Naive thymus-derived CD8-positive, alpha-beta T cell (primary cell): ENCODE measurements at places on chromosomes 16 and 17.

GRCh38 chr17:79116575-79117368 lies 42.1 kb downstream of the ENGASE start:
- H3K27ac ChIP-seq, result no peak overlapping the region
- H3K36me3 ChIP-seq, result no peaks in the 10 kb centered on the region
- peaks cover 8% of the 10 kb centered on the region for H3K27me3 ChIP-seq
- H3K4me3 ChIP-seq, result no peak overlapping the region
- no peak for DNase-seq
- no peaks in the 10 kb centered on the region for H3K4me1 ChIP-seq

GRCh38 chr17:50458270-50458669 lies 10.4 kb downstream of the CHAD start:
- no peak for DNase-seq
- H3K27ac ChIP-seq, result no peak overlapping the region
- H3K4me1 ChIP-seq, result no peaks in the 10 kb centered on the region
- H3K36me3 ChIP-seq, result no peaks in the 10 kb centered on the region

DNA sequence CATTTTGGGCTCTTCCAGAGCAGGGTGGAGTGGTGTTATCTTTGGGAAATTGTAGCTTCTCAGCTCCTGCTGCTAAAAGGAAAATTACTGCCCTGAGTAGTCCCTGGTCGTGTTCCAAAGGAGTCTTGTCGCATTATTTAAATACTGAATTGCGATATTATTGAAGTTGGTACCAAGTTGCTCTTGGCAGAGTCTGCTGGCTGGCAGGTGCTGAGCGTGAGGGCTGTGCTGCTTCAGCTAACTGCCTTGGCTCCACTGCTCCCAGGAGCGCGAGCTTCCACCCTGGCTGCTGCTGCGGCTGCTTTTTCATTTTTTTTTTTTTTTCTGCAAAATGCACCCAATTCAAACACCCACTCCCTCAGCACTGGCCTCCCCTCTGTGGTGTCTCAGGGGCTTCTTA lies 289.8 kb downstream of the MAF start:
- no peaks in the 10 kb centered on the region for H3K4me1 ChIP-seq
- H3K27me3 ChIP-seq, result peaks cover 9% of the 10 kb centered on the region
- no peak overlapping the region for H3K27ac ChIP-seq
- H3K36me3 ChIP-seq, result no peaks in the 10 kb centered on the region
- H3K4me3 ChIP-seq, result no peak overlapping the region

DNA sequence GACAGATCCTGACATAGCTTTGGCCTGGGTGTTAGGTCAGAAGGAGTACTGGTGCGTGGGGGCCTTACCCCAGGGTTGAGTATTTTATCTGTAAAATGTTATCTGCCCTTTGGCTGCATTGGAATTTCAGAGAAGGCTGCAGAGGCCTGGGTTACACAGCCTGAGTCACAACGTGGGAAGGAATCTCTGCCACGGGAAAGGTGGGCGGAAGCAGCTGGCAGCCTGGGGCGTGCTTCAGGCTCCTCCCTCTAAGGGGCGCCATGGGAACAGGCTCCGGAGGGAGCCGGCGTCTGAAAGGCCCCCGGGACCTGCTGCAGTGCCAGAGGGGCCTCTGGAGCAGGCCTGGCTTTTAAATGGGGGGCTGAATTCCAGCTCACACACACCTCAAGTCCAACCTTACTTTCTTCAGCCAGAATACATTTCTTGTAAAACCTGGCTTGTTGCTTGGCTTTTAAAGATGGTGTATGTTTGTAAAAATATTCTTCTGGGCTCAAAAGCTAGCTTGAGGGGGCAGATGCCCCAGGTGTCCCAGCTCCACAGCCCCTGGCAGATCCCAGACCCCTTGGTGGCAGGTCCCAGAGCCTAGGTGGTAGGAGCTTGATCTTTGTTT lies 142.2 kb downstream of the RAB11FIP4 start:
- H3K27me3 ChIP-seq, result no peaks in the 10 kb centered on the region
- H3K36me3 ChIP-seq, result no peaks in the 10 kb centered on the region
- DNase-seq, result no peak
- peaks cover 20% of the 10 kb centered on the region for H3K4me1 ChIP-seq

DNA sequence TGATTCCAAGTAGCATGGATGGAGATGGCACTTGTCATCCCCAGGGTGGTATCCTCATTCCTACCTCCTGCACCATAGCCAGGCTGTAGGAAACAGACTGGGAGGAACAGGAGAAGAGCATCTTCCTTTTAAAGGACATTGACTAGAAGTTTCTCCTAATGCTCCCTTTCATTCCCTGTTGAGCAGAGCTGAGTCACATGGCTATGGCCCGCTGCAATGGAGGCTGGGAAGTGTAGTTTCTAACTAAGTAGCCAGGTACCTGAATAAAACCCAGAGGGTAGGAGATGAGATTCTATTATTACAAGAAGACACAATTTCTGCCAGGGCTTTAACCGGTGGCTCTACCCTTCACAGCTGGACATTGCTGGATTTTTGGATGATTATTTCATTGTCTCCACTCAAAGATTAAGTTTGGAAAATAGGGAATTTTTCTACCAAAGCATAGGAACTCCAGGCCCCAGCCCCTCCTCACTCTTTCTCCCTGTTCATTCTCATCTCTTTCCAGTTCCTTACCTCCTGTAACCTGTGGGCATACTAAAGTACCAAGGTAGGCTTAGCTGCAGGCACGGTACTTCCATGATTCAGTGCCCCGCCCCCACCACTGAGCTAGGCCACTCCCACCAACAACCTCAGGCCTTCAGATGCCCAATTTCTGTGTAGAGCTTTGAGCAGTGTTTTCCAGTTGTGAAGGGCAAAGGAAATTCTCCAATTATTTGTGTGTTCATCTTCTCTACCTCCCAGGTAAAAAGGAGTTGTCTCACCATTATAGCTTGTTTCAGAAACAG lies 378.3 kb downstream of the CDH13 start:
- no peaks in the 10 kb centered on the region for H3K36me3 ChIP-seq
- H3K27me3 ChIP-seq, result peaks cover 16% of the 10 kb centered on the region
- no peak overlapping the region for H3K27ac ChIP-seq
- no peak overlapping the region for H3K4me3 ChIP-seq

DNA sequence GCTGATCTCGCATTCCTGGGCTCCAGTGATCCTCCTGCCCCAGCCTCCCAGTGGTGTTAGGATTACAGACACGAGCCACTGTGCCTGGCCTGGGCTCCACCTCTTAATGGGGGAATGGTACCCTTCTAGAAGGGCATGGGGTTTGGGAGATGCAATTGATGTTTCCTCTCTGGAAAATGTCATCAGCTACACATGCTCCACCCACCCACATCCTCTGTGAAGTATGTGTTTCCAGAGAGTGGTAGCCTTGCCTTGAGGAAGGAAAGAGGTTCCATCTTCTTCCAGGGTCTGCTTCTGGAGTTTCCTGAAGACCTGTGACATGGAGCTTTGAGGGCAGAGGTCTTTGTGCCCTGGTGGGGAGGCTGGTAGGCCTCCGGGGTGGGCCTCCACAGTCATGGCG lies 45.2 kb upstream of the GSE1 start:
- no peak for DNase-seq
- no peaks in the 10 kb centered on the region for H3K36me3 ChIP-seq
- peaks cover 88% of the 10 kb centered on the region for H3K4me1 ChIP-seq

- H3K4me1 ChIP-seq, result peaks cover 23% of the 10 kb centered on the region
- no peaks in the 10 kb centered on the region for H3K36me3 ChIP-seq
- H3K27me3 ChIP-seq, result no peaks in the 10 kb centered on the region
- peak within 1 kb of the TSS; percentile 98 for H3K27ac ChIP-seq
- peak; percentile 60 for DNase-seq
These were observed at the start of gene PRPSAP1 for GRCh38 chr17:76353599-76354316. Gene PRPSAP1 (minus strand): TSS chr17:76353916. CDS start chr17:76353703, 213 bp downstream.

GRCh38 chr16:66416939-66417700 lies 10.0 kb upstream of the BEAN1 start:
- peaks cover 9% of the 10 kb centered on the region for H3K27me3 ChIP-seq
- no peaks in the 10 kb centered on the region for H3K36me3 ChIP-seq
- H3K4me3 ChIP-seq, result no peak overlapping the region
- no peak for DNase-seq
- peaks cover 6% of the 10 kb centered on the region for H3K4me1 ChIP-seq

- no peak for DNase-seq
- H3K27me3 ChIP-seq, result no peaks in the 10 kb centered on the region
- H3K4me1 ChIP-seq, result peaks cover 29% of the 10 kb centered on the region
- H3K27ac ChIP-seq, result no peak overlapping the region
These were observed 42.0 kb downstream of the AXIN2 start for GRCh38 chr17:65519462-65519861.

- H3K27ac ChIP-seq, result peak overlapping the region; percentile 44
- H3K27me3 ChIP-seq, result no peaks in the 10 kb centered on the region
- DNase-seq, result no peak
These were observed 40.5 kb upstream of the ACSF3 start for GRCh38 chr16:89052890-89053724.

GRCh38 chr17:46737326-46737725 lies 81.2 kb downstream of the WNT3 start:
- no peak for DNase-seq
- H3K4me3 ChIP-seq, result no peak overlapping the region
- no peaks in the 10 kb centered on the region for H3K27me3 ChIP-seq
- no peaks in the 10 kb centered on the region for H3K4me1 ChIP-seq
- peaks cover 44% of the 10 kb centered on the region for H3K36me3 ChIP-seq
- no peak overlapping the region for H3K27ac ChIP-seq

- DNase-seq, result no peak
- H3K27ac ChIP-seq, result peak overlapping the region; percentile 83
- peaks cover 60% of the 10 kb centered on the region for H3K4me1 ChIP-seq
- no peaks in the 10 kb centered on the region for H3K27me3 ChIP-seq
- H3K4me3 ChIP-seq, result peak overlapping the region; percentile 89
These were observed 933 bp upstream of the ATXN7L3 start for GRCh38 chr17:44200478-44201155.

GRCh38 chr17:71869841-71870545 lies 250.8 kb upstream of the SOX9 start:
- H3K27ac ChIP-seq, result no peak overlapping the region
- no peak for DNase-seq
- H3K27me3 ChIP-seq, result no peaks in the 10 kb centered on the region
- H3K36me3 ChIP-seq, result no peaks in the 10 kb centered on the region

- no peak overlapping the region for H3K27ac ChIP-seq
- no peak overlapping the region for H3K4me3 ChIP-seq
- H3K36me3 ChIP-seq, result no peaks in the 10 kb centered on the region
- no peak for DNase-seq
- no peaks in the 10 kb centered on the region for H3K4me1 ChIP-seq
These were observed 1011.6 kb downstream of the KCNJ18 start for GRCh38 chr17:22703786-22704441.

- no peaks in the 10 kb centered on the region for H3K27me3 ChIP-seq
- DNase-seq, result no peak
- H3K36me3 ChIP-seq, result peaks cover 2% of the 10 kb centered on the region
- H3K27ac ChIP-seq, result no peak overlapping the region
These were observed 11.7 kb upstream of the MYH3 start for GRCh38 chr17:10668775-10669174.

- H3K4me1 ChIP-seq, result peaks cover 11% of the 10 kb centered on the region
- peak overlapping the region; percentile 48 for H3K4me3 ChIP-seq
- H3K27me3 ChIP-seq, result peaks cover 8% of the 10 kb centered on the region
- no peaks in the 10 kb centered on the region for H3K36me3 ChIP-seq
- H3K27ac ChIP-seq, result no peak overlapping the region
These were observed 41.7 kb upstream of the JPH3 start for GRCh38 chr16:87560428-87561199.

DNA sequence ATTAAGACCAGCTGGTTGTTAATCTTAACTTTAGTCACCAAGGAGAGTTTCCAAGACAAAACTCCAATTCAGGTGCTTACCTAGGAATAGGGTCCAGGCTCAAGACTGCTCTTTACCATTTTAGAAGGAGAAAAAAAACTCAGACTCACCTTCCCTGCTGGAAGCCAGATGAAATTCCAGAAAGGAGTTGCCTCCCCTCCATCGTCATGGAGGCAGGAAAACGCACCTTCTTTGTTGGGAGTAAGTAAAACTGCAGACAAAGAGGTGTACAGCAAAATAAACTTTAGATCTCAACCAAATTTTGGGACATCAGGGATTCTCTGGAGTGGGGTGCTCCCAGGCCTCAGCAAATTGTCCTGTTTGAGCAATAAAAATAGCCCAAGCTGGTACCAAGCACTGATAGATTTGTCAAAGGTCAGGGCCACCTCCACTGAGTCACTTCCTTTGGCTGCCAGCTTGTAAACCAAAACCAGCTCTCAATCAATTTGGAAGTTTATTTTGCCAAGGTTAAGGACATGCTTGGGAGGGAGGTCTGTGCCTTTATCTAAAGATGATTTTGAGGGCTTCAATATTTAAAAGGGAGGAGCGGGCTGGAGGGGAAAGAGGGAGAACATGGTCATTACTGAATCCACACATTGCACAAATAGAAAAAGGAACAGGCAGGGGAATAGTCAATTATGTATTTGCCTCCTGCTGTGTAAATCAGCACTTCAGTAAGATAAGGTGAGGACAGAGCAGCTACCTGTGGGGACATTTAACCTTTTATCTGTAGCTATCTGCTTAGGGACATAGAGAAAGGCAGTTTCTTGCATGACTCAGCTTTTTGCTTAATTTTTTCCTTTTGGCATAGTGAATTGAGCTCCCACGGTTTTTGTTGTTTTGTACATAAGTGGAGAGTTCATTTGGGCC lies 1.5 kb upstream of the ALDH3A2 start:
- peak; percentile 1 for DNase-seq
- peaks cover 54% of the 10 kb centered on the region for H3K4me1 ChIP-seq
- H3K27ac ChIP-seq, result peak overlapping the region; percentile 95
- peak overlapping the region; percentile 95 for H3K4me3 ChIP-seq
- H3K27me3 ChIP-seq, result no peaks in the 10 kb centered on the region
- peaks cover 3% of the 10 kb centered on the region for H3K36me3 ChIP-seq

GRCh38 chr17:45131616-45132319 lies 547 bp downstream of the PLCD3 start:
- peaks cover 3% of the 10 kb centered on the region for H3K27me3 ChIP-seq
- peak overlapping the region; percentile 74 for H3K4me3 ChIP-seq
- DNase-seq, result peak; percentile 48
- H3K27ac ChIP-seq, result peak overlapping the region; percentile 56

GRCh38 chr17:34167354-34167753 lies 87.7 kb upstream of the CCL2 start:
- peaks cover 34% of the 10 kb centered on the region for H3K27me3 ChIP-seq
- no peak overlapping the region for H3K27ac ChIP-seq
- H3K36me3 ChIP-seq, result no peaks in the 10 kb centered on the region
- H3K4me3 ChIP-seq, result no peak overlapping the region
- no peak for DNase-seq

DNA sequence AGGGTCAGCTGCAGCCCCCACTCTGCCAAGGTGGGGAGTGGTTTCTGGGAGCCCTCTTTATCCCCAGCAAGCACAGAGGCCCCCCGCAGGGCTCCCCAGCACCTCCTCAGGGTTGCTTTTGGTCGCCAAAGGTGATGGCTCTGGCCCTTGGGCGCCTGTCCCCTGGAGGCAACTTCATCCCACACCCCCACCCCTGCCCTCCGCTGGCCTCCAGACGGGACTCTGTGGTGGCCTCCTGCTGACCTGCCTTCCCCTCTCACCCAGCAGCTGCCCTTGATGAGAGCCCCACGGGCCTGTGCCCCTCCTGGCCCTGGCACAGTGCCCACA lies 7.8 kb upstream of the RHOT2 start:
- no peak for DNase-seq
- peaks cover 5% of the 10 kb centered on the region for H3K4me1 ChIP-seq
- no peak overlapping the region for H3K4me3 ChIP-seq
- no peak overlapping the region for H3K27ac ChIP-seq
- H3K27me3 ChIP-seq, result no peaks in the 10 kb centered on the region
